ENCODE measurements at places on chromosomes 5 and 9. TPM values are rescaled to one million over a fixed set of nuclear protein-coding genes. Genes with fewer than 3 reads are reported as not detected.
A peak's percentile ranks its signal among the peaks of the same experiment; 100 is the strongest.

LCN15 gene
- total RNA-seq: not detected

STPG3 gene
- not detected for total RNA-seq

DNA sequence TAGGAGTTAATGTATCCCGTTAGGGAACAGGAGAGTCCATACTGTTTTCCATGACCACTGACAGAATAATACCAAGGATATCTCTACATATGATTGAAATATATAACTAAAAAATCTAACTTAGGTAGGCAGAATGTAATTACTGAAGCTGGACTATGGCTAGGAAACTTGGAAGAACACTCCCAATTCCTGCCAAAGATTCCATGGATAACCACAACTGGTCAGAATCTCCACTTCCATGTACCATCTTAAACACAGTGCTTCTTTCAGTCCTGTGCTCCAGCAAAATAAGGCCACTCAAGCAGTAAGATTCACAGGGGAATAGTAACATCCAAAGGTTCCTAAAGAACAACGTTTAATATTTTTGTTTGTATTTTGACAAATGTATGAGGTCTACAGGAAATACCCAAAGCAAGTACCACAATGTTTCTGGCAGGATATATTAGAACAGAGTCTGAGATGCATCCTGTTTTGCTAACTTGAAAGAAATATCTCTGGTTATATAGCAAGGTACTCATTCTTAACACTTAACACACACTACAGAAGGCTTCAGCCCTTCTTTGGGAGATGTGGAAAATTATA lies 295.0 kb downstream of the ADAMTS6 start:
- H3K27me3 ChIP-seq: no peaks in the 10 kb centered on the region
- no peak overlapping the region for H3K27ac ChIP-seq
- H3K4me3 ChIP-seq: no peak overlapping the region
- H3K4me1 ChIP-seq: no peaks in the 10 kb centered on the region
- DNase-seq: no peak

GRCh38 chr9:130794923-130795495 lies 40.0 kb upstream of the ABL1 start:
- H3K36me3 ChIP-seq: no peaks in the 10 kb centered on the region
- H3K4me1 ChIP-seq: peaks cover 11% of the 10 kb centered on the region
- H3K27ac ChIP-seq: peak overlapping the region; percentile 41
- H3K4me3 ChIP-seq: no peak overlapping the region

DNA sequence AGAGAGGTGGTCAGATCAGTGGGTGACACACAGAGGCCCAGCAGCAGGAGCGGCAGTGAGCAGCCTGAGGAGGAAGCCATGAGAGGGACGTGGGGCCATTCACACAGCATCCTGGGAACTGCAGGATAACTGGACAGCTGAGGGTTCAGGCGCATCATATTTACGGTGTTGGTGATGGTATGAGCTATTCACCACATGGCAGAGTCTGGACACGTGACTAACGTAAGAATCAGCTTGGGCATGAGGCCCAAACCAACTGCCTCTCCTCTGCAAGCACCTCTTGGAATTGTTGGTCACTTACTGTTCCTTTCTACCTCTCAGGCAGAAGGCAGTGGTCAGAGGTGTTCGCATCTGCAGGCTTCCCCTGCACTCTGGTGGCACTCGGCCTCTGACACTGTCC lies 141.1 kb downstream of the ENTREP1 start:
- no peaks in the 10 kb centered on the region for H3K27me3 ChIP-seq
- peaks cover 16% of the 10 kb centered on the region for H3K4me1 ChIP-seq
- peak overlapping the region; percentile 34 for H3K27ac ChIP-seq
- no peak overlapping the region for H3K4me3 ChIP-seq
- no peak for DNase-seq
- no peaks in the 10 kb centered on the region for H3K36me3 ChIP-seq

DROSHA gene
- 9.2 TPM for total RNA-seq

IL9 gene
- total RNA-seq: not detected

PRRX2 gene
- total RNA-seq: 0.75 TPM

DNA sequence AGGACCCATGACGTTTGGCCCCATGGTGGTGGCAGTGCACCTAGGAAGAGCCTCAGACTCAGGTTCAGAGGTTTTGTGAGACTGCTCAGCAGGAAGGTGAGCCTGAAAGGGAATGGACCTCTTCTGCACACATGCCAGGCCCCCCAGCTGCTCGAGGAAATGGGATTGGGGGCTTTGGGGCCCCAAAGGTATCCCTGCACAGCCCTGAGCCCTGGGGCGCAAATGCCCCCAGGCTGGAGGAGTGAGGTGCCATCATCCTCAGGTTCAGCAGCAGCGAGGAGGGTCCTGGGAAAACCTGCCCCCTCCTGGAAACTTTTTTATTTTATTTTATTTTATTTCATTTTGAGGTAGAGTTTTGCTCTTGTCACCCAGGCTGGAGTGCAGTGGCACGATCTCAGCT lies 171.8 kb upstream of the MVB12B start:
- peaks cover 4% of the 10 kb centered on the region for H3K27me3 ChIP-seq
- H3K27ac ChIP-seq: no peak overlapping the region
- H3K4me1 ChIP-seq: no peaks in the 10 kb centered on the region
- DNase-seq: no peak

- no peaks in the 10 kb centered on the region for H3K4me1 ChIP-seq
- no peaks in the 10 kb centered on the region for H3K27me3 ChIP-seq
- DNase-seq: no peak
Observed at GRCh38 chr5:168607946-168608345, 28.8 kb upstream of the PANK3 start.

DNA sequence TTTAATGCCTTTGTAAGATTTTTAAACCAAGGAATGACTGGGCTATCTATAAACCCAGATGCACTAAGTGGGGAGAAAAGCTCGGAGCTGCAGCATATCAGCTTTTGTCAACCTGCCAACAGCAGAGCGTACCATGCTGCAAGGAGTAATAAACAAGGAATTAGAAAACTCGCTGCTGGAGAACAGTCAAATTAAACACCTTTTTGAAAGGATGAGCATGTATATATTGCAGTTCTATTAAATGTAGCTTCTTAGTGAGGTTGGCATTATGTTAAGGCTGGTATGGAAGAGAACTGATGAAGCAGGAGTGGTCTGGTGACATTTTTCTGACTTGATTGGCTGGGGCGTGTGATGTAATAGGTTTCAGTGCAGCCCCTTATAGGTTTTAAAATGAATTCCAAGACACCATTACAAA lies 74.7 kb downstream of the PIK3R1 start:
- no peaks in the 10 kb centered on the region for H3K27me3 ChIP-seq
- peak overlapping the region; percentile 90 for H3K27ac ChIP-seq
- H3K4me3 ChIP-seq: peak overlapping the region; percentile 59
- H3K4me1 ChIP-seq: peaks cover 69% of the 10 kb centered on the region
- peak; percentile 32 for DNase-seq

DNA sequence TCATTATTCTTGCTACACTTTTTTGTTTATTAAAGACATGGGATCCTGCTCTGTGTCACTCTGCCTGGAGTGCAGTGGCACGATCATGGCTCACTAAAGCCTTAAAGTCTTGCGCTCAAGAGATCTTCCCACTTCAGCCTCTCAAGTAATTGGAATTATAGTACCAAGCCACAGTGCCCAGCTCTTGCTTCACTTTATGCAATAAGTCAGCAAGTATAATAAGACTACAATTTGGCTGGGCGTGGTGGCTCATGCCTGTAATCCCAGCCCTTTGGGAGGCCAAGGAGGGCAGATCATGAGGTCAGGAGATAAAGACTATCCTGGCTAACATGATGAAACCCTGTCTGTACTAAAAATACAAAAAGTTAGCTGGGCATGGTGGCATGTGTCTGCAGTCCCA lies 5.9 kb downstream of the C9orf153 start:
- no peaks in the 10 kb centered on the region for H3K4me1 ChIP-seq
- H3K27me3 ChIP-seq: no peaks in the 10 kb centered on the region
- no peaks in the 10 kb centered on the region for H3K36me3 ChIP-seq
- H3K27ac ChIP-seq: no peak overlapping the region
- H3K4me3 ChIP-seq: no peak overlapping the region

DNA sequence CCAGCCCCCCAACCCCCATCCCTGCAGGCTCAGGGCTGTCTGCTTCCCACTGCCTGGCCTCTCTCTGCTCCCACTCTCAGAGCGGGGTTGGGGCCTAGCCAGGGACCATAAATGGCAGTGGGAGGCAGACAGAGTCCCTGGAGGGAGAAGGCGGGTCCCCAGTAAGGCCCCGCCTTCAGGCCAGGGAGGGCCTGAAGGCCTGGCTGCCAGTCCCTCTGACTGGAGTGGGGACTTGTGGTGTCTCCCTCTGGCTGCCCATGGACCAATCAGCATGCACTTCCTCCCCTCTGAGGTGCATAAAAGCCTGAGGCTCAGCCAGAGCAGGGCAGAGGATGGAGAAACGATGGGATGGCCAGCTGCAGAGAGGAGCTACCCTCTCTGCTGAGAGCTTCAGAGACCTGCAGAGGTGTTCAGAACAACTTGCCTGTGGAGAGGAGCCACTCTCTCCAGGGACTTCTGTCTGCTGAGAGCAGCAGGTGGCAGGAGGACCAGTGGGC lies 2.7 kb upstream of the BTNL9 start:
- DNase-seq: no peak
- H3K4me1 ChIP-seq: no peaks in the 10 kb centered on the region
- H3K27ac ChIP-seq: peak overlapping the region; percentile 77
- no peak overlapping the region for H3K4me3 ChIP-seq
- H3K36me3 ChIP-seq: no peaks in the 10 kb centered on the region

- H3K27me3 ChIP-seq: no peaks in the 10 kb centered on the region
- no peak for DNase-seq
- H3K4me3 ChIP-seq: no peak overlapping the region
- H3K36me3 ChIP-seq: no peaks in the 10 kb centered on the region
- H3K4me1 ChIP-seq: no peaks in the 10 kb centered on the region
- peak overlapping the region; percentile 10 for H3K27ac ChIP-seq
Observed at GRCh38 chr5:137486707-137487106, 12.4 kb downstream of the SPOCK1 start.

DCANP1 gene
- total RNA-seq: not detected

DNA sequence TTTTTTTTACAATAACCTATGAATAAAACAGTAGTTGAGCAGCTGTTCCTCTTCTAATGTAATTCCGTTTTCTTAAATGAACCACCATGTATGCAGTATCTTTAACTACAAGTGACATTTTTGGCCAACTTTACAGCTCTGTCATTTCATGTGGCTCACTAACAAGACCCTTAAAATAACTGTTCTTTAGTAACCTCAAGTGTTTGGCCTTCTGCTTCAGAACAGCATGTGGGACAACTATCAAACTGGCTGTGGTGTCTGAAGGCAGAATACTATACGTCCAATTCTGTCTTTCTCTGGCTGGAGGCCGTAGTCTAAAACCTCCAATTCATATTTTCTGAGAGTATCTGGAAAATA lies 391.4 kb downstream of the NNT start:
- H3K36me3 ChIP-seq: no peaks in the 10 kb centered on the region
- no peaks in the 10 kb centered on the region for H3K4me1 ChIP-seq
- H3K27me3 ChIP-seq: no peaks in the 10 kb centered on the region
- no peak for DNase-seq
- H3K27ac ChIP-seq: no peak overlapping the region

IL31RA gene
- 0.29 TPM for total RNA-seq

DNA sequence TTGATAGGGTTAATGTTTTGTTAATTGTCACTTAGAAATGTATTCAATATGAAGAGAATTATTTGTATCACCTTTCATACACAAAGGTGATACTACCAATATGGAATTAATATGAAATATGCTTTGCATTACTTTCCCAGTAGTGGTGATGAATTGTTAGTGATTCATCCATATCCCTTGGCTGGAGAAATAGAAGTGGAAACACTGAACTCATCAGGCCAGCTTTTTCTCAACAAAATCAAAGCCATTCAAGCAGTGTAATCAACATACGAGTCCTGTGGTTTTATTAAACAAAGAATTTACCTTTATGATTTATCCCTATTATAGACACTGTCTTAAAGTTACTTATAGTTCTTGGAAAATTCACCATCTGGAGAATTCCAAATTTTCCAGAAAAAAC lies 264.0 kb upstream of the MEF2C start:
- no peak for DNase-seq
- H3K36me3 ChIP-seq: no peaks in the 10 kb centered on the region

- H3K4me1 ChIP-seq: peaks cover 7% of the 10 kb centered on the region
- H3K36me3 ChIP-seq: no peaks in the 10 kb centered on the region
- no peaks in the 10 kb centered on the region for H3K27me3 ChIP-seq
- DNase-seq: no peak
Observed at GRCh38 chr5:82111191-82111590, 139.4 kb downstream of the ATG10 start.

DNA sequence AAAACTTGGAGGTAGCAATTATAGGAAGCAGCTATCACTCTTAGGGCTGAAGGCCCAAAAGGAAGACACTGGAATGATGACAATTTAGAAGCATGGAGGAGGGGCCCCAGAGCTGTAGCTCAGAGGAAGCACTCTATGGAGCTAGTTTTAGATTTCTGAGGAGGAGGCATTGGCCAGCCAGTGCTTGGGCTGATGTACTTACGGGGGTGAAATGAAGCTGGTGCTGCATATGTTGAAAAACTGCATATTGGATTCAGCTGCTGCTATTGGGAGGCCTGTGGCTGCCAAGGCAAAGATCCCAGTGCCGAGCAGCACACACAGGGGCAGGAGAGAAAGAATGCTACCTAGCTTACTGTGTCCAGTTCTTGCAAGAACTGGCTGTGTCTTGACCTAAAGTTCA lies 53.9 kb upstream of the HMHB1 start:
- DNase-seq: no peak
- no peak overlapping the region for H3K4me3 ChIP-seq
- H3K27me3 ChIP-seq: no peaks in the 10 kb centered on the region

DNA sequence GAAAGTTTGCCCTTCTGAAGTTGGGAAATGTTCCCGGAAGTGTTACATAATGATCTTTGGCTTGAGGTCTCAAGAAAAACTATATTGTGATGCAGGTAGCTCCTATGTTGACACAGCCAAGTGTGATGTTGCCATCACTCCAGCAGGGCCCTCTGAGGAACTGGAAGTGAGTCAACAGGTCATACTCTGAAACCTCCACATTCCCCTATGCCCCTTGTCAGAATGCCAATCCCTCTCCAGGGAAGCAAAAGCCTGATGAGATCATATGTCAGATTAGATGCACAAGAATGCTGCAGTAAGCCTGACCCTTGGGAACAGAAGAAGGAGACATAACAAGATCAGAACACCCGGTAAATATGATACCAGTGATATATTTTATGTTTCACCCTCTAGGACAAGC lies 66.8 kb upstream of the ITGA2 start:
- H3K4me1 ChIP-seq: no peaks in the 10 kb centered on the region
- no peaks in the 10 kb centered on the region for H3K27me3 ChIP-seq
- no peak overlapping the region for H3K4me3 ChIP-seq
- H3K36me3 ChIP-seq: peaks cover 6% of the 10 kb centered on the region

ALDH7A1 gene
- total RNA-seq: 2.7 TPM

CCDC183 gene
- 0.31 TPM for total RNA-seq

- H3K36me3 ChIP-seq: no peaks in the 10 kb centered on the region
- no peak overlapping the region for H3K27ac ChIP-seq
- no peak overlapping the region for H3K4me3 ChIP-seq
- no peaks in the 10 kb centered on the region for H3K27me3 ChIP-seq
- H3K4me1 ChIP-seq: peaks cover 10% of the 10 kb centered on the region
Observed at GRCh38 chr5:88380332-88380731, 111.7 kb upstream of the TMEM161B start.

- DNase-seq: no peak
- no peak overlapping the region for H3K27ac ChIP-seq
- no peaks in the 10 kb centered on the region for H3K4me1 ChIP-seq
- no peaks in the 10 kb centered on the region for H3K36me3 ChIP-seq
- no peak overlapping the region for H3K4me3 ChIP-seq
- H3K27me3 ChIP-seq: no peaks in the 10 kb centered on the region
Observed at GRCh38 chr9:12415361-12415760, 277.8 kb upstream of the TYRP1 start.

Data from gastrocnemius medialis (tissue), 4 donors.